ENCODE measurements at places on chromosomes 3 and 15.

- no peak for DNase-seq
Observed at GRCh38 chr3:149368201-149368673, 9.2 kb downstream of the TM4SF1 start.

- DNase-seq, result no peak
Observed at GRCh38 chr15:91927585-91927984, 74.1 kb downstream of the SLCO3A1 start.

- no peak for DNase-seq
Observed at GRCh38 chr3:172228036-172228415, 188.6 kb downstream of the FNDC3B start.

GRCh38 chr3:156646958-156647357 is 27.4 kb upstream of the TIPARP start:
- DNase-seq, result no peak

GRCh38 chr15:95227235-95227634 is 995.9 kb downstream of the MCTP2 start:
- no peak for DNase-seq

GRCh38 chr15:74955796-74956647 is 550 bp downstream of the RPP25 start:
- no peak for DNase-seq

DNA sequence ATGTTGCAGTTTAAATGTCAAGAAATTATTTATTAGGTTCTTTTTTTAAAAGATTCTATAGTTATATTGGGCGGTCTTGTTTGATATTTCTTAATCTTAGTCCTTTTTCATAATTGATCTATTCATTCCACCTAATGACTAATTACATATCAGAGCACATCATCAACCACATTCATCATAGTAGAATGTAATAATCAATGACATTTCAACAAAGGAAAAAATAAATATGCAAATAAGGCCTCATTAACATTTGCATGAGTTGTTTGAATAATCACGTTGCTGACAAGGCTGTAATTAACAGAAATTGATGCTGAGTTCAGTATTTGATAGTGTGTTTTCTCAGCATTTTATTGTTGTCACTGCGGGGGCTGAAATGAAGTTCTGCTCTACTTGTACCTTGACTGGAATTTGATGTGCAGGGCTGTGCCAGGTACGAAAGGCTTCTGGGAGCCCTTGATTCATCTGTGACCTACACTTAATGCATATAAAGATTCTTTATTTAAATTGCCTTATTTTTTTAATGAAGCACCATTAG is 215.7 kb downstream of the TCF12 start:
- no peak for DNase-seq

DNA sequence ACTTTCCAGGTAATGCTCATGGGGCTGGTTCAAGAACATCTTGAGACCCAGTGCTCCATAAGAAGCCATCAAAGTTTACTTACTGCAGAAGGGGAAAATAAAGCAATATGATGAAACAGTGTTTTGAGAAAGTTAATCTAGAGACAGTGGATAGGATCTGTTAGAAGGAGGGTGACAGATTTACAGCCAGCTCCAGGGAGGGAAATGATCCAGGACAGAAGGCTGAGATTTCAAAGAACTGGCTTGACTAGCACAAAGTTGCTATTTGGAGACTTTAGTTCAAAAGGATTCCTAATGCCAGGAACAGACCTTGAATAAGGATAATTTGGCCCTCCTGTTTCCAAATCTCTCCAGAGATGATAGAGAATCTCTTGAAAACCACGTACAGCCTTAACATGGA is 166.5 kb upstream of the NECTIN3 start:
- no peak for DNase-seq

GRCh38 chr3:8186213-8186612 is 315.4 kb upstream of the LMCD1 start:
- no peak for DNase-seq

DNA sequence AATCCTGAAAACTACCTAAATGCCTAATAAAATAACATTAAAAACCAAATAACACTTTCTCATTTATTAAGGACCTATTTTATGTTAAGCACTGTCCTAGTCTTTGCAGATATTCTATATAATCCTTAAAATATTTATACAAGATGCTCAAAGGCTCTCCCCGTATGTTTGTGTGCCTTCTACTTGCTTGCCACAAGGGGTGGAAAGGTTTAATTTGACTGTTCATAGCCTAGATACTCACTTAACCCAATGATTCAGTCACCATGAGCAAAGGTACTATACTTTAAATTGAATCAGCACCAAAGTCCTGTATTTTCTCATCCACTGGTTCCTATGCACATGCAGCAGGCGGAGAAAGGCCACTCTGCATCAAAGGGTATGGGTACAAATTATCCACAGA is 32.0 kb downstream of the LSAMP start:
- no peak for DNase-seq

DNA sequence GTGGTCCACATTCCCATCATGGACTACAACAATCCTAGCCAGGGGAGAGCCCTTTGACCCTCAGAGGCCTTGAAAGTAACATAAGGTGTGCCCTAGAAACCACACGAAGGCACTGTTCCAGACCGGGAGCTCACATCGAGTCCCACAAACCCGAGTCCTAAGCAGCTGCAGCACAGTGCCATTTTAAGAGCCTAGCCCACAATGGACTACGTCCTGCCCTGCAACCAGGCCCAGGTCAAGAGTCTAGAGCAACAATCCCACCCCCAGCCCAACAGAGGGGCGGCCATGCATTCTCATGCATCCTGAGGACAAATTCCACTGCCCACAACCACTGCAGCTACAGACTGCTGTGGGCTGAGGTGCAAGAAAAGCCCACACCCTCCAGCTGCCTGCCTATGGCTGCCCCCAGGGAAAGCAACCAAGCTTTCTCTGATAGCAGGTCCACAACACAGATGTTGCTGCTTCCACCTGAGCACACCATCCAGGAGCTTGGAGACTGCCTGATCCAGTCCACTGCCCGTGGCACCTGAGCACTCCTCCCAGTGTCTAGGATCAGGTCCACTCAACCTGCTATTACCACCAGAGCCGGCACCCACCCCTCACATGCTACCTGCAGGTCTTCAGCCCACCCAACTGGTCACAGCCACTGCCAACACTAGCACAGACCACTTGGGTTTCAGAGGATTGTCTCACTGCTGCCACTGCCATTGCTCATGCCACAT is 56.8 kb downstream of the IGSF11 start:
- no peak for DNase-seq

GRCh38 chr3:73727117-73727821 is 102.5 kb upstream of the PDZRN3 start:
- DNase-seq, result no peak

GRCh38 chr3:38580450-38581382 is 68.8 kb downstream of the SCN5A start:
- no peak for DNase-seq

GRCh38 chr3:117074826-117075225 is 365.2 kb downstream of the TUSC7 start:
- DNase-seq, result no peak

DNA sequence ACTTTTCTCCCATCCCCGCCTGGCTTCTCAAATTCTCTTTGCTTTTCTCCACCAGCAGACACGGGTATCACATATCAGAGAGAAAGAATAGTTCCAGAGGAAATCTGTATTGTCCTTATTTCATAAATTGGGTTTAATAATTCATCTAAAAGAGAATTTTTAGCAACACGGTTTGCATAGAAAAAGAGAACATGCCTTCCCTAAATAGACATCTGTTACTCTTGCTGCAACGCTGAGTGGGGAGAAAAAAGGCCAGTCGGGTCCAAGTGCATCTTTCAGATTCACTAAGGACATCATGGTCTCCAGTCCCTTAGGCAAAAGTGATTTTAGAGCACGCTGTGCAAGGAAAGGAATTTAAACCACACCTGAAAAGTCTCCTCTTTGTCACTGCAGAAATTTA is 201.3 kb downstream of the ABHD5 start:
- no peak for DNase-seq

- DNase-seq, result no peak
Observed at GRCh38 chr3:108227131-108227530, 4.9 kb upstream of the IFT57 start.

DNA sequence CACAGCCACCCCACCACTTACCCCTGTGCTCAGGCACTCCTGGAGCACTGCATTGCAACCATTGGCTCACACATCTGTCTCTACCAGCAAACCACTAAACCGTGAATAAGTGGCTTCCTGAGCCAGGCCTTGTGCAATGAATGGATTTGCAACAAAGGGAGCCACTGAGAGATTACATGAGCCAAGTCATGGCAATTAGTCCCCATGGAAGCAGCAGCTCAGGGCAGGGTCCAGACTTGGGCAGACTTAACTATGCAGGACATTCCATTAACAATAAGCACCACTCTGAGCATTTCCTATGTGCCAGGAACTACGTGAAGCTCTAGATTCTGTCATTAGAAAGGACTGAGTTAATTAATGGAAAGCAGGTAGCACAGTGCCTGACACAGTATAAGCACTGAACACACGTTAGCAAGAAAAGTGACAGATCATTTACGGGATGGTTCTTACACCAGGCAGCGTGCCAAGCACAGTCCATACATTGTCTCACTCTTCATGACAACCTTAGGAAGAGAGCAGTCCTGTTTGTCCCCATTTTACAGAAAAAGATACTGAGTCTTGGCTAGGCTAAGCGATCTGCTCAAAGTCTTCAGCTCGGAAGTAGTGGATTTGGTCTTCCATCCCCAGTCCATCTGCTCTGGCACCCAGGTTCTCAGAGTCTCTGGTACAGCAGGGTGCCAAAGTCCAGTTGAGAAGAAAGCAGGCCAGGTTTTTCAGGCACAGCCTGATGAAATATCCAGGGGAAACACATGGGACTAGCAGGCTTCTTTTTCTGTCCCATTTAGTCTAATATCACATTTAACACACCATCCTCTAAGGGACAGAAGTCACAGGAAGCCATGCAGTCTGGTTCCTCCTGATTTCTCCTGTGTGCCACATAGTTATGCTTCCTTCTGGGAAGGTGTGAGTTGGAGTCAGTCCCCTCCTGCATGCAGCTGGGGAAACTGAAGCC is 44.1 kb downstream of the LIPC start:
- no peak for DNase-seq

DNA sequence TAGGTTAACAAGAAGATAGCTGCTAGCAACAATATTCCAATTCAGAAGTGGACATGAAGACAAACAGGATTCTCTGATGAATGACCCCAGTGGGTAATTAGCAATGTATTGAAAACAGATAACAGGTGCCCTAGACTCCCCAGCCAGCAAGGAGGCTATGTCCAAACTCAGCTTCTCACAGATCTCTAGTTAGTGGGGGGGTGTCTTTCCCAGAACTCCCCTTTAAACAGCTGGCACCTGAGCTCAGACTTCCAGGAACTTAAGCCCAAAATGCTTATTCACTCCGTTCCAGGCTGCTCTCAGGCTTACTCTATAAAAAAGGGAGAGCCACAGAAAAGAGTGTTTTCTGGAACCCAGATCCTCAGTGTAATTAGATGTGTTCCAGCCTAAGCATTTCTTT is 423.0 kb upstream of the THBS1 start:
- no peak for DNase-seq

DNA sequence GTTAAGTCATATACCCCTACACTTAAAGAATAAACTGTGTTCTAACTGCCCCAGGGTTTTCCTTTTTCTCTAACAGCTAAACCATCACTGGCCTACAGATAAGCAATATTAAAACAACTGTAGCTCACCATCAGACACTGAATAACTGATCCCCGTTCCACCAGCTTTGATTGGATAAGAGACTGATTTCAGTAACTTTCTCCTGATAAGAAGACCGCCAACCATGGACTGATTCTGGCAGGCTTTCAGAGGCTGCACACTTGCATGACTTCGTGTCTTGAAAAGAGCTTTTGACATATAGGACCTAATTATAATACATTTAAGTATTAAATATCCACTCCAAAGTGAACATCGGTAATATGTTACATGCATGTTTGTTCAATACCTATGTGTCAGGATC is 15.3 kb upstream of the CEP97 start:
- no peak for DNase-seq

DNA sequence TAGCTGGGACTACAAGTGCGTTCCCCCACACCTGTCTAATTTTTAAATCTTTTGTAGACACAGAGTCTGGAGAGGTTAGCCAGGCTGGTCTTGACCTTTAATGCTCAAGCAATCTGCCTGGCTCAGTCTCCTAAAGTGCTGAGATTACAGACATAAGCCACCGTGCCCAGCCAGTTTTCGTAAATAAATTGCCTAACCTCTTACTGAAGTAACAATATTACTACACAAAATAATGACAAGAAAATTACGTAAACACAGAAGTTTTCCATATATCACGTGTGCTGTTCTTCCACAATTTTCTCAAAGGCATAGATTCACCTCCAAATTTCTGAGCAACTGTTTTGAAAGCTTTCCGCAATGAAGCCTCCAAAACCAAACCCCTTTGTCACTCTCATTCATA is 58.1 kb upstream of the PROK2 start:
- no peak for DNase-seq

DNA sequence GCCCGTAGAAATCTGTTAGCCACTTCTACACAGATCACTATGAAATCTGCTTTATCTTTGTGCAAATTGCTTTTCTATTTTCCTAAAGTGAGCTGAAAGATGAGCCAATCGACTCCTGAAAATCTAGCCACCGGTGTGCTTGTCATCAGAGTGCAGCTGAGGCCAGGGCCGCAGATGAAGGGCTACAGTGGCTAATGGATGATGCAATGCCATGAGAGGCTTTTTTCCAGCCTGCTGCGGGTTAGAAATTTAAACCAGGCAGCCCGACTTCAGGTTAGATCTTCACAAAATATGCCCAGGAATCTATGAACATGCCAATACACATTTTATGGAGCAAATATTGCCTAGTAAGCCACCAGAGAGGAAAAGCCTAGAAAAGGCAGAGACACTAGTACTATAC is 948.2 kb upstream of the CFAP20DC start:
- no peak for DNase-seq

- DNase-seq, result no peak
Observed at GRCh38 chr15:60708684-60709083, 229.7 kb upstream of the ICE2 start.

DNA sequence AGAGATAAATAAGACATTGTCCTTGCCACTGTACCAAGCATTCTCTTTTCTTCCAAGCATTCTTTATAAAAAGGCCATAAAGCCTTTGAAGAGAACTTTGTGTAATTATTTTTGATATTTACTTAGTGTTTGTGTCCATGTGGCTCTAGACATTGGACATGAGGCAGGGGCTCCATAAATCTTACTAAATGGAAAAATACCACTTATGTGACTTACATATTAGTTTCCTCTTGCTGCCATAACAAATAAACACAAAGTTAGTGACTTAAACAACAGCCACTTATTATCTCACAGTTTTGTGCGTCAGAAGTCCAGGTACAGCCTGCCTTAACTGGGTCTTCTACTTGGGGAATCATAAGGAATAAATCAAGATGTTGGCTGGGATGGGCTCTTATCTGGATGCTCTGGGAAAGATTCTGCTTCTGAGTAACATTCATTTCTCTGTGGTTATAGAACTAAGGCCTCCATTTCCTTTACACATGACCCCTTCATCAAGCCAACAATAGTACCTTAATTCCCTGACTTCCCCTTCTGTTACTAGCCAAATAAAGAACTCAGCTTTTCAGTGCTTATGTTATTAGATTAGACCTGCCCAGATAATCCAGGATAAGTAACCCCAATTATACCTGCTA is 59.9 kb upstream of the COL8A1 start:
- DNase-seq, result no peak
